ENCODE measurements at places on chromosomes 6 and 20. TPM values are rescaled to one million over a fixed set of nuclear protein-coding genes. Genes with fewer than 3 reads are reported as not detected.

Gene NDUFAF4
- 7.1 TPM for total RNA-seq

Gene SLC17A5
- 25.4 TPM for total RNA-seq

Gene DCDC2
- 93.4 TPM for total RNA-seq

Gene CGA
- total RNA-seq: not detected

All from mesangial cell (primary cell).